ENCODE measurements at places on chromosomes 16 and 17. TPM values are rescaled to one million over a fixed set of nuclear protein-coding genes. Genes with fewer than 3 reads are reported as not detected.

DNA sequence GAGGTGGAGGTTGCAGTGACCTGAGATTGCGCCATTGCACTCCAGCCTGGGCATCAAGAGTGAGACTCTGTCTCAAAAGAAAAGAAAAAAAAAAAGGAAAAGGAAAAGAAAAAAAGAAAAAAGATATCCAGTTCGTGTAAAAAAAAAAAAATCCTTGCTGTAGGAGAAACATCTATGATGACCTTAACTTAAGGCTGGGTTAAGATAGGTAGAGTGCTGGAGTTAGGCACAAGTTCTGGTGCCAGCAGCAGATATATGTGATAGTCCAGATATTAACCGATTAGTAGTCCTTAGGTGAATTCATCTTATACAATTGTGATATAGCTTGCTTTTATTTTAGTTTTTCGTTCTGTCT is 17.2 kb downstream of the PSMD11 start:
- DNase-seq = no peak

GRCh38 chr17:31740611-31741082 is 118.4 kb downstream of the COPRS start:
- no peak for DNase-seq

GRCh38 chr17:44920565-44920940 is 5.3 kb upstream of the GFAP start:
- DNase-seq = no peak

GRCh38 chr16:50574745-50575136 is 26.5 kb downstream of the NKD1 start:
- DNase-seq = no peak

- DNase-seq = no peak
Measured at GRCh38 chr17:38533866-38534497, 71.8 kb downstream of the SRCIN1 start.

- DNase-seq = no peak
Measured at GRCh38 chr17:10743316-10744009, 13.6 kb upstream of the TMEM220 start.

GRCh38 chr17:71793518-71793917 is 327.3 kb upstream of the SOX9 start:
- no peak for DNase-seq

DNA sequence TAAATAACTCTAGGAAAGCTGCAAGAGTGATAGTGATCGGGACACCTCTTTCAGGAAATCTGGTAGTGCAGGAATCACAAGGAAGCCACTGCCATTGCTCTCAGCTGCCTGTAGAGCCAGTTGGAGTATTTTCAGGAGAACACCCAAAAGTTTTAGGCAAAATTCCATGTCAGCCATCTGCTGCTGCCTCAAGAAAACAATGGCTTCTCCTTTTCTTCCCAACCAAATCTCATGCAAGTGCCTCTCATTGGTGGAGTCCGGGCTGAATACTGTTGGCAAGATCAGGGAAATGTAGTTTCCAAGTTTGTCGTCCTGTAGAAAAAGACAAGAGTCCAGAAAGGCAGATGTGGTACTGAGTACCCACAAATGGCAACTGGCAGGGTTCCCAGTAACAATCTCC is 54.9 kb upstream of the TANC2 start:
- DNase-seq = no peak

- no peak for DNase-seq
Measured at GRCh38 chr17:76515274-76515949, 14.2 kb upstream of the RHBDF2 start.

- DNase-seq = no peak
Measured at GRCh38 chr17:19781488-19782458, 33.7 kb upstream of the ALDH3A1 start.

Gene MT1H
- 2.4 TPM for total RNA-seq

Gene FOXK2
- total RNA-seq = 75.5 TPM

Gene TNK1
- 11.5 TPM for total RNA-seq

Gene ZNF668
- total RNA-seq = 10.5 TPM

Gene NUP88
- 72.4 TPM for total RNA-seq
